ENCODE measurements at places on chromosomes 4 and X.

DNA sequence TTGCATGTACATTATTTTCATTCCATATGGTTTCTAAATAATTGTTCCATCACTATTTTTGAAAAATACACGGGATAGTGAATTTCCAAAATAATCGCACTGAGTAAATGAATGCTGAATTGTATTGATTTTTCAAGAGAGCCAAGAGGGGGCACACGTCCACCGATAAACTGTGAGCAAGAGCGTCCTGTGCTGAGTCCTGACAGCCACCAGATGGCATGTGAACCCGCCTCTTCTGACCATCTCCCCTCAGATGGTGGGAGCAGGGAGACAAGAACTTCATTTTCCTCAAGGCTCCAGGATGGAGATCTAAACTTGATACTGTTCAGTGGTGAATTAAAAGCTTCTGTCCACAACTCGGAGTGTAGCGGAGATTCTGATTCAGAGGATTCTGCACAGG is 30.6 kb upstream of the IL9R start:
- no peak for DNase-seq

- no peak for DNase-seq
Observed at GRCh38 chrX:31653422-31653821, 581.6 kb upstream of the FTHL17 start.

- no peak for DNase-seq
Observed at GRCh38 chr4:180766944-180767729, 1476.1 kb upstream of the TENM3 start.

GRCh38 chrX:39820938-39821708 is 276.6 kb downstream of the BCOR start:
- DNase-seq, result no peak

GRCh38 chr4:75715105-75715799 is 9.1 kb upstream of the USO1 start:
- DNase-seq, result no peak

DNA sequence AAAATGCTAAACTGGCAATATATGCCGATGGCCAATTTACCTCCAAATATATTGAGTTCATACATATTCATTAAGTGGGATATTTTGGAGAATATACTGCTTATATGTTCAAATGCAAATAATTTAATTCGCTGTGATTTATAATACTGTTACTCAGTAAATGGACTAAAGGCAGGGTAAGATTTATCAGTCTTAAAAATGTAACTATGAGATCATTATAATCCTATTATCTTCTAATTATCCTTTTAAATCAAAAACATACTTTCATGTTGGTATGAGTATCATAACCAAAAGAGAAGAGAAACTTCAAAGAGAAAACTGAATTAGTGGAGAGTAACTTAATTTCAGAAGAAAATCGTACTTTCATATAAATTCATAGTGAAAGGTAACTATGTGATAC is 44.6 kb downstream of the FAT4 start:
- DNase-seq, result no peak

- no peak for DNase-seq
Observed at GRCh38 chrX:16394290-16394689, 227.0 kb downstream of the MAGEB17 start.

DNA sequence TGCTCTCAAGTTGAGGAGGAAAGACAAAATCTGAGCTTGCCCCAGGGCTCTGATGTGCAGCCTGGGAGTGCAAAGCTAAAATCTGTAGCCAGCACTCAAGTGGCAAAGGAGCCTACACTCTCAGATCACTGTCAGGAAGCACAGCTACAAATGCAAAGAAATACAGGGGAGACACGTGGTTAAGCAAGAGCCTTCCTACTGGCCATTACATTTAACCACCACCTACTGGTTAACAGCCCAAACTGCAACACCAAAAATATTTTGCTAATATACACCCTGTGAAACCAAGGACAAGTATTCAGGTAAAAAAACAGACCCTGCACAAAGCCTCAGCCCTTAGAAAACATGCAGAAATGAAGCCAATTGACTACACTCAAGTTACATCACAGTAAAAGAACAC is 170.4 kb upstream of the FGF16 start:
- DNase-seq, result no peak

GRCh38 chr4:187541666-187542065 is 453.9 kb upstream of the ZFP42 start:
- no peak for DNase-seq

DNA sequence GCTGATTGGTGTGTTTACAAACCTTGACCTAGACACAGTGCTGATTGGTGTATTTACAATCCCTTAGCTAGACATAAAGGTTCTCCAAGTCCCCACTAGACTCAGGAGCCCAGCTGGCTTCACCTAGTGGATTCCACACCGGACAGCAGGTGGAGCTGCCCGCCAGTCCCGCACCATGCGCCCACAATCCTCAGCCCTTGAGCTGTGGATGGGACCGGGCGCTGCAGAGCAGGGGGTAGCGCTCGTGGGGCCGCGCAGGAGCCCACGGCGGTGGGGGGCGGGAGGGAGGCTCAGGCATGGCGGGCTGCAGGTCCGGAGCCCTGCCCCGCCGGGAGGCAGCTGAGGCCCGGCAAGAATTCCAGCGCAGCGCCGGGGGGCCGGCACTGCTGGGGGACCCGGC is 30.7 kb downstream of the MEPE start:
- DNase-seq, result no peak

DNA sequence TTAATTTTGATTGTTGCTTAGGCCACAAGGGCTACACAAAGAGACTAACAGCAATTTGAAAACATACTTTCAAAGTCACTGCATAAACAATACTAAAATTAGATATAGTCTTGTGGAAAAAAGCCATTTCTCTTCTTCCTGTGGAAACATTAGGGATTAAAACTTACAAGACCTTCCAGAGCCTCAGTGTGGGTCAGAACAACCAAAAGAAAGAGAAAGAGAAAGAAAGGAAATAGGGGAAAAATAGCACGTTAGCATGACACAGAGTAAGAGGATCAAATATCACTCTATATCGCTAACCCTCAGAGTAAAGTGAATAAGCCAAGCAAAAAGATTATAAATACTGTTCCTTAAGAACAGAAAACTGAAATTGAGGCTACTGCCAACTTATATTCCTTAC is 127.8 kb upstream of the DIAPH2 start:
- DNase-seq, result no peak

- DNase-seq, result no peak
Observed at GRCh38 chrX:119647552-119648420, 41.6 kb upstream of the NKRF start.

- no peak for DNase-seq
Observed at GRCh38 chr4:10104211-10104990, 12.2 kb downstream of the WDR1 start.

GRCh38 chr4:150867148-150867547 is 147.9 kb downstream of the LRBA start:
- DNase-seq, result no peak

DNA sequence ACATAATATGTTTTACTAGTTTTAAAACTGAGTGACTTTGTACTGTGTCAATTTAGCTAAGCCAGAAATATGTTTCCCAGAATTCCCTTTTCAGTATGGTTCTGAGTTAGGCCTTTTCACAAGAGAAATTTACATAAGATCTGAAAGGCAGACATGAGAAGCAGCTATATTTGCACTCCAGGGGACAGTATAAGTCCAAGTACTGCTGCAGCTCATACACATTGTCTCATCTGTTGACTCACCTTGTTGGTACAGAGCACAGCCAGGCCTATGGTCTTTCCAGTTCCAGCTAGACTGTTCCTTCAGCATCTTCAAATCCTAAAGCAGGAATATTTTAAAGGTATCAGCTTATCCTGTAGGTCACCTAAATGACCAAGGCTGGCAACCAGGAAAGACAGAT is 53.5 kb downstream of the BMP3 start:
- no peak for DNase-seq

GRCh38 chr4:107153956-107154355 is 117.8 kb upstream of the DKK2 start:
- no peak for DNase-seq

- DNase-seq, result no peak
Observed at GRCh38 chrX:74521961-74522751, 92.3 kb downstream of the RLIM start.

GRCh38 chr4:181949704-181950312 is 293.4 kb upstream of the TENM3 start:
- DNase-seq, result no peak

GRCh38 chr4:5200513-5200912 is 149.2 kb downstream of the STK32B start:
- DNase-seq, result no peak

DNA sequence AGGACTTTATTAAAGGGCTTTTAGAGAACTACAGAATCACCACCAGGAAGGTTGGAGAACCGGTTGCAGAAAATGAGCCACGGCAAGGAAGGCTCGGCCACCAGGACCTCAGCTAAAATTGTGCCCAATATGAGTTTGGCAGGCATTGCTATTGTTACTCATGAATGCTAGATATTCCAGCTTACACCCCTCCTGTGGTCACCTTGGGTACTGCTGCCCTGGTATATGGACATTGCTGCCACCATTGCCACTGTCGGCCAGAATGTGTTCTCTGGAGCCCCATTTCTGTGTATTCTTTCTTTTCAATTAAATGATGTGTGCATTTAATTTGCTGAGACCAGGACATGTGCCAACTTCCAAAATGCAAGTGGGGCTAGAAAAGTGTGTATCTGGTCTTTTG is 626.7 kb upstream of the BOD1L1 start:
- DNase-seq, result no peak

GRCh38 chrX:12419591-12419990 is 281.3 kb downstream of the FRMPD4 start:
- no peak for DNase-seq

- no peak for DNase-seq
Observed at GRCh38 chr4:3243136-3243780, 5.7 kb upstream of the MSANTD1 start.

DNA sequence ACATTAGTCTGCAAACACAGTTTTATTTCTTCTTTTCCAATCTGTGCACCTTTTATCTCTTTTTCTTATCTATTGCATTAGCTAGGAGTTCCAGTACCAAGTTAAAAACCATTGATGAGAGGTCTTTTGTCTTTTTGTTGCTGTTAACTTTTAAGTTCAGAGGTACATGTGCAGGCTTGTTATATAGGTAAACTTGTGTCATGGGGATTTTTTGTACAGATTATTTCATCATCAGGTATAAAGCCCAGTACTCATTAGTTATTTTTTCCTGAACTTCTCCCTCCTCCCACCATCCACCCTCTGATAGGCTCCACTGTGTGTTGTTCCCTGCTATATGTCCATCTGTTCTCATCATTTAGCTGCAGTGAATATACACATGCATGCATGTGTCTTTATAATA is 349.9 kb downstream of the PDHA2 start:
- DNase-seq, result no peak

GRCh38 chr4:102757681-102758080 is 3.1 kb downstream of the MANBA start:
- no peak for DNase-seq

GRCh38 chr4:65845199-65845773 is 175.0 kb upstream of the EPHA5 start:
- no peak for DNase-seq

DNA sequence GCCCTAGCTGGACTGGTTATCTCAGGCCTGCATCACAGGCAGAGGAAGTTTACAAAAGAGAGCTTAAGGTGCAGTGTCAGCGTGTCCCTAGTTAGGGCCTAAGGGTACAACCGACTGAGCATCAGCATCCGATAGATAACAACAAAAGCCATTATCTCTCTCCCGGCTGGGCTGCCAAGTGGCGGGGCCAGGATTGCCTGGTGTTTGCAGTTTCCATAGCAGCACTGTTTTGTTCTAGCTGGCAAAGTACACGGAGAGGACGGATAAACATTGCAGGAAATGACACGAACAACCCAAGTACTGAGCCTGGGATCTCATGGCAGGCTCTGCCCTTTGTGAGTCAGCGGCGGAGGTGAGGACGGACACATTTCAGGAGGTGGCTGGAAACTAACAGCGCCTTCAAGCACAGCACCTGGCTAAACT is 104.7 kb upstream of the NOCT start:
- no peak for DNase-seq

DNA sequence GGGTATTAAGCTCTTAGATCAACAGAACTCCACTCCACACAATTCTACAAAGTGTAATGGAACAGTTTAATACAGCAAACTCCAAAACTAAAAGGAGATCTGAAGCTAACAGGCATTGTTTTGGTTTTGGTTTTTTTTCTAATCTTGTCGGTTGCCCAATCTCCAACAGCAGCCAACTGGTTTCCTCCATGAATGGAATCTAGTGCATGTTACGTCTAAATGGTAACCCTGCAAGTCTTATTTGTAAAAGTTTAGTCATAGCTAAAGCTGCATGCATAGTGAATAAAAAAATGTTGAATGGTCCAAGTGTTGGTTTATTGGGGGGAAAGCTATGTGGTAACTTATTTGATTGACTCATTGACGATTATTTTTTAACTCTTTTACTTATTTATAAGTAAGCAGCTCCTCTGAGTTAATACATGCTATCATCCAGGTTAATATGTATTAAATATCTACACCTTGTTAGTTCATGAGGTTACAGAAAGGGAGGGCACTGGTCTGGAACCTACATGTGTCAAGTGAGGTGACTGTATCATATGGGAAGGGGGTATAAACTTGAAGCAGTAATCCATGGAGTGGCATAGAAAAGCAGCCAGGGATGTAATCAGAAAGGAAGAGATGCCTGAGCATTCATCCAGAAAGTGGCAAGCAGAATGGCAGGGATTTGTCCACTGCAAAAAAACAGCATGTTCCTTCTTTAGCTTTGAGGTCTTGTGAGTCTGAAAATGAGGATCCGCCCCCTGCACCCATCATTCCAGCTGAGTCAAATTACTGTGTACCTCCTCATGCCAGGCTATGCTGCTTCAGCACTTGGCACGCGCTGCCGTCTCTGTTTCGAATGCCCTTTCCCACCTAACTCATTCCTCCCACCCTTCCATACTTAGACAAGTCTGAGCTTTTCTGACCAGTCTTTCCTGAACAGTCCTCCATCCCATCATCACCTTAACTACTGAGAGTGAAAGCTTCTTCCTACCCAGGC is 81.7 kb downstream of the PDGFC start:
- DNase-seq, result no peak

- no peak for DNase-seq
Observed at GRCh38 chr4:128871948-128872347, 62.4 kb downstream of the JADE1 start.

DNA sequence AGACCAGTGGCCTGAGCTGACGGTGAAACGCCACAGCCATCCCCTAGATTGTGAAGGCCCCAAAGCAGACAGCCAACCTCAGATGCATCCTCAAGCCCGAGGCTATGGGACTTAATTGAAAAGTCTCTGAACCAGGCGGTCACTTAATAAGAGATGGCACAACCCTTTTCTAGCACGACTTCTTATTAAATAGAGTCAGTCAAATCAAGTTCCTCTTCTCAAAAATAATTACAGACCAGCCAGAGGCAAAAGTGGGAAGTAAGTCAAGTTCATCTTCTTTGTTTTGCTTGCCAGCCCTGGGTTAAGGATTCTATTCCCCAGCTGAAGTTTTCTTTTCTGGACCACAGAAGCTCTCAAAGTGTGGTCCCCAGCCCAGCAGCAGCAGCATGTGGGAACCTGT is 9.7 kb upstream of the SH3KBP1 start:
- DNase-seq, result no peak

DNA sequence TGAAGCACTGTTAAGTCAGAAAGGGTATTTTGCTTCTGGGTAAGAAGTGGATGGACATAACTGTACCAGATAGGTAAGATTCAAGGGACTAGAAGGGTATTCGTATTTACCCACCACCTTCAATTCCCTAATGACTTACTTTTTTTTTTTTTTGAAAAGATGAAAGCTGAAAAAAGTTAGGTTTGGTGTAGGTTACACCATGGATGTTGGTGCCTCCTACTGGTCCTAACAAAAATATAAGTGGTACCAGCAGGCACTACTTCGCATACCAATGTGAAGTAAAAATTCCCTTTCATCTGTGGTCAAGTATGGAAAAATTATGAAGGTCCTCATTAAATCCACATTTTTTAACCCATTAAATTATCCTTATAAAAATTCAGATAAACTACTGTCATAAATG is 7.2 kb downstream of the ANKRD17 start:
- DNase-seq, result no peak
